ENCODE measurements at places on chromosomes 5 and 9. TPM values are rescaled to one million over a fixed set of nuclear protein-coding genes. Genes with fewer than 3 reads are reported as not detected.

EXOSC2 gene
- total RNA-seq: 36.5 TPM

PCA3 gene
- total RNA-seq: not detected

FRMPD1 gene
- total RNA-seq: under 0.01 TPM

SPINK7 gene
- not detected for total RNA-seq

TAF1L gene
- not detected for total RNA-seq

PCDHB11 gene
- 0.30 TPM for total RNA-seq

IL7R gene
- 3.6 TPM for total RNA-seq

PCDHA9 gene
- under 0.01 TPM for total RNA-seq

HTR1A gene
- not detected for total RNA-seq

TMOD1 gene
- total RNA-seq: not detected

DMRT2 gene
- 1.7 TPM for total RNA-seq

Data from smooth muscle cell of the umbilical artery (primary cell).